ENCODE measurements at places on chromosomes 4 and X. TPM values are rescaled to one million over a fixed set of nuclear protein-coding genes. Genes with fewer than 3 reads are reported as not detected.

TRIM61 gene
- 1.6 TPM for polyA plus RNA-seq

SORCS2 gene
- not detected for polyA plus RNA-seq

MAP3K15 gene
- polyA plus RNA-seq = not detected

PDE5A gene
- 1.1 TPM for polyA plus RNA-seq

ATP8A1 gene
- polyA plus RNA-seq = 20.5 TPM

FABP2 gene
- not detected for polyA plus RNA-seq

TMPRSS11B gene
- polyA plus RNA-seq = not detected

PNMA5 gene
- not detected for polyA plus RNA-seq

SMR3B gene
- polyA plus RNA-seq = not detected

BEND2 gene
- polyA plus RNA-seq = not detected
